ENCODE measurements at places on chromosomes 13 and 19.

- no peak for DNase-seq
These were observed 30.1 kb downstream of the WDFY2 start for GRCh38 chr13:51614350-51614786.

GRCh38 chr19:6047741-6048251 is 62.5 kb downstream of the RFX2 start:
- no peak for DNase-seq

DNA sequence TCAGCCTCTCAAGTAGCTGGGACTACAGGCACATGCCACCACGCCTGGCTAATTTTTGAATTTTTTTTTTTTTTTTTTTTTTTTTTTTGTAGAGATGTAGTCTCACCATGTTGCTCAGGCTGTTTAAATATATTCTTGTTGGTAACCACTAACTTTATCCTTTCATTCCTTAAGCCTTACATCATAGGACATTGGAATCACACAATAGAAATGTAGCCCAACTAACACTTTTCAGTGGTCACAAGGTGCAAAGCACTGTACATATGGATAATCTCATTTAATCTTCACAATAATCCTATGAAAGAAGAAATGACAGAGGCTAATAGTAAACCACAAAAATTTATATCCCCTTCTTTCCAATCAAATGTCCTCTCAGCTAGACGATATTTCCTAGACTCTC is 417.8 kb upstream of the DACH1 start:
- DNase-seq = no peak

- DNase-seq = no peak
These were observed 705.4 kb downstream of the SLITRK6 start for GRCh38 chr13:85093808-85094207.

- DNase-seq = no peak
These were observed 1339.8 kb downstream of the OLFM4 start for GRCh38 chr13:54368387-54368786.

GRCh38 chr13:33110386-33110712 is 94.1 kb downstream of the KL start:
- no peak for DNase-seq

DNA sequence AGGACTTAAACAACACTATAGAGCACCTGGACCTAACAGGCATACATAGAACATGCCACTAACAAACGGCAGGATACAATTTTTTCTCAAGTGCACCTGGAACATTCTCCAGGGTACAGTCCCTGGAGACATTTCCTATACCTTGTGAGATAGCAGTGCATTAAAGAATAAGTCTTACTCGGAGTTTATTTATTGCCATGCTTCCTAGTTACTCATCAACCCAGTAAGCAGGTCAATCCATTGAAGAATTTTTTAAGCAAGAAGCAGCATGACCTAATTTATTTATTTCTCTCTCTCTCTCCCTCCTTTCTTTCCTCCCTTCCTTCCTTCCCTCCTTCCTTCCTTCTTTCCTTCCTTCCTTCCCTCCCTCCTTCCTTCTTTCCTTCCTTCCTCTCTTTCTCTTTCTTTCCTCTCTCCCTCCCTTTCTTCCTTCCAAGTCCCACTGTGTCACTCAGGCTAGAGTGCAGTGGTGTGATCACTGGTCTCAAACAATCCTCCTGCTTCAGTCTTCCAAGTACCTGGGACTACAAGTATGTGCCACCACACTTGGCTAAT is 6.6 kb upstream of the TFDP1 start:
- DNase-seq = no peak

DNA sequence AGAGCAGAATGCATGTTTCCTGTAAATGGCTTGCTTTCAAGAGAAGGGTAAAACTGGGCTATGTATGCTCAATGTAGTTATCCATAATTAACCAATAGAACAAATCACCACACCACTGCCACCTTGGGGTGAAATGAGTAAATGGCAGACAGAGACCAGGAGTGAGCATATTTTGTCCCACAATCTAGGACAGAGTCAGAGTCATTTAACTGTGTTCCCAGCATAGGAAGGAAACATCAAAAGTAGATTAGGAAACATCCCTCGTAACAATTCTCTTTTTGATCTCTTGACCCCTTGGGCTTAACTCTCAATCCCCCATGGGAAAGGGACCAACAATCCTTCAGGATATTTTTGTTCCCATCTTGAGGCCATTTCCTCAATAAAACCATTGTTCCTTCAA is 224.8 kb downstream of the NHLRC3 start:
- DNase-seq = peak; percentile 1

- DNase-seq = no peak
These were observed 1591.5 kb downstream of the PCDH9 start for GRCh38 chr13:65638572-65639168.

Measured in C1 segment of cervical spinal cord (tissue), 14 donors.